Cerebellum (tissue), 4 donors: ENCODE measurements at places on chromosomes 4 and X. TPM values are rescaled to one million over a fixed set of nuclear protein-coding genes. Genes with fewer than 3 reads are reported as not detected.

DNA sequence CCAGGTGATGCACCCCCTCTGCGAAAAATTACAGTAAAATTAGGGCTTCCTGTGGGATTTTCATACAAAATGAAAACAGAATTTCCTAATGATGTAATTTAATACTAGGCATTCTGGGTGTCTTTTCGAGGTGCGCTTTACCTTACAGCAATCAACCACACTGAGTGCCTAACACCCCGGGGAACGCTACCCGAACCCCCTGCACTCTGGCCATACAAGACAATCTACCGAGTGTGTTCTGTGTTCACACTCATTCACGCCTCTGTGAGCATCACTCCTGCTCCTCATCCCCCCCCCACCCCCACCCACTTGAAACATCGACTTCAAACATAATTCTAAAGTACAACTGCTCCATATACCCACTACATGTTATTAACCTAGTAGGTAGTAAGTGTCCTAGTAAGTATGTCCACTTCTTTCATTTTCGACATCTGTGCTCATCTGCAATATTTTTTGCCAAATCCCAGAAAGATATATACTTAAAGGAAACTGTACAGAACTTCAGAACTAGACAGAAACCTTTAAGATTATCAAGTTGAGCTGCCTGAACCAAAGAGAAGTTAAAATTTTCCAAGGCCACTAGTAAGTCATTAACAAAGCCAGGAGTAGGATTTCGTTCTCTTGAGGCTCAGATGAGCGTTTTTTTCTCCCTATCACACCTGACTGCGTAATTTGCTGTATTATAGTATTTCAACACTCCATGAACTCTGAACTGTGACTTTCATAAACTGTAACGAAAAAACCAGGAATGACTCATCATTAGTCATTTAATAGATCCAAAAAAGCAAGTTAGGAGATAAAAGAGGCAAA, 80.0 kb downstream of the FAT1 start:
- DNase-seq = no peak

DNA sequence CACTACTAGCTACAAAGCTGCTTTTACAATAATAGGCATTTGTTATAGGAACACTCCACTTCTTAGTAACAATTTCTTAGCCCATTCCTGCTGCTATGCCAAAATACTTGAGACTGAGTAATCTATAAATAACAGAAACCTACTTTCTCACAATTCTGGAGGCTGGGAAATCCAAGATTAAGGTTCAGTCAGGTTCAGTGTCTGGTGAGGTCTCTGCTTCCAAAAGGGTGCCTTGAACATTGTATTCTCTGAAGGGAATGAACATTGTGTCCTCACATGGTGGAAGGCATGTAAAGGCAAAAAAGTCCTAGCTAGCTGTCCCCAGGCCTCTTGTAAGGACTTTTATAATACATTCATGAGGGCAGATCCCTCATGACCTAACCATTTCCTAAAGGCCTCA, 7.0 kb downstream of the SLC9B1 start:
- DNase-seq = no peak

- DNase-seq = no peak
These were observed 42.9 kb downstream of the FAT4 start for GRCh38 chr4:125357675-125358074.

GRCh38 chr4:140135529-140136088, 18.4 kb downstream of the MAML3 start:
- DNase-seq = no peak

GRCh38 chr4:25065932-25066590, 35.3 kb upstream of the LGI2 start:
- DNase-seq = no peak

SOWAHD gene
- total RNA-seq = 0.91 TPM

GABRQ gene
- total RNA-seq = 1.6 TPM

VCX3B gene
- total RNA-seq = not detected
